Cortex of kidney (tissue), 1 donor: ENCODE measurements at places on chromosomes 5 and 9.

GRCh38 chr9:71036501-71036900 is 84.9 kb downstream of the TRPM3 start:
- DNase-seq, result no peak

GRCh38 chr5:155299386-155300005 is 285.9 kb downstream of the KIF4B start:
- DNase-seq, result no peak

- DNase-seq, result no peak
Measured at GRCh38 chr5:96014395-96014794, 52.7 kb upstream of the ELL2 start.

DNA sequence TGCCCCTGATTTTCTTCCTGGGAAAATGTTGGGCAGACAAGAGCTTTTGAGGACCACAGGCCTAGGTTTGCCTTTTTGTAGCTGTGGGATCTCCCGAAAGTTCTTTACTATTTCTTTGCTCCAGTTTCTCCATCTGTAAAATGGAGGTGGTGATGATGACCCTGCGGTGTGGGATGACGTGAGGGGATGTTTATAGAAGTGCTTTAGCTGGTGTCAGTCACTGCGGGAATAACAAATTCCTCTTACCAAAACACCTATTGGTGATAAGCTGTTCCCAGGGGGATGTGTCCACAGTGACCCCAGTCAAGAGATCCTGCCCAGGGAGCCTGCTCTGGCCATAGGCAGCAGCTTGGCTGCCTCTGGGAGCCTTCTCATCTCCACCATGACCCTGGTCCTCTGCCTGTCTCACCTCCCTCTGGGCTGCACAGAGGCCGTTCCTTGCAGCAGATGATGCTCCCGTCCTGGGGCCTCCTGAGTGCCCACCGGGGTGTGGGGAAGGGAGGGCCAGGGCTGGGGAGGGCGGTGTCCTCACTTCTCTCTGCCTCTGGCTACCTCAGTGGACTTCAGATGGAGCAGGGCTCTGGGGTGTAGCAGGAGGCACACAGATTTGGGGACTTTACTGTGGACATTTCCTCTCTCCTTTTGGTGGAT is 77.2 kb downstream of the COL15A1 start:
- no peak for DNase-seq

DNA sequence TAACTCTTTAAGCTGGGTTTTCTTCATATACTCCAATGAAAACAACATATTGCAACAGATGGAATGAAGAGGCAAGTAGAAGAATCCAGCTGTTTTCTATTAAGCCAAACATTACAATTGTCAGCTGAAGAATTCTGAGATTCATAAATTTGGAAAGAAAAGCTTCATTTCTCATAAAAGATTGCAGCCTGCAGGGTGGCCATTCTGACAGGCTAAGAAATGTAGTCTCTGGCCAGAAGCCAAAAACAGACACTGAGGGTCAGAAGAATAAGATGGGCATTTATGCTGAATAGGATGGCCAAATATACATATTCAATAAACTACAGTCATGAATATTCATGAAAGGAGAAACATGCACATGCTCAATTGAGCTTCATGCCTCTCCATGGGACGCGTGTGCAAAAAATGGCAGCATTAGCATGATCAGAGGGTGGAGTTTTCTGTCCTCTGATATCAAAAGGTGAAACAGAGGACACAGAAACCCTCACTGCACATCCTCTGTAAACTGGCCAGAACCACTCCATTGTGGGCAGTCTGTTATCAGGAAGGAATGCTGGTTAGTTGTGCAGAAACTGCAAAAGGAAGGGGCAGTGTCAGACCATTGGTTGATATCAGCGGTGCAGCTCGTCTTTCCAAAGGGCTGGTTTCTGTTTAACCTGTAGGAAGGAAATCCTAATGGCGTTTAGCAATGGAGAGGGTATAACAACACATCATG is 50.2 kb downstream of the FXN start:
- no peak for DNase-seq

DNA sequence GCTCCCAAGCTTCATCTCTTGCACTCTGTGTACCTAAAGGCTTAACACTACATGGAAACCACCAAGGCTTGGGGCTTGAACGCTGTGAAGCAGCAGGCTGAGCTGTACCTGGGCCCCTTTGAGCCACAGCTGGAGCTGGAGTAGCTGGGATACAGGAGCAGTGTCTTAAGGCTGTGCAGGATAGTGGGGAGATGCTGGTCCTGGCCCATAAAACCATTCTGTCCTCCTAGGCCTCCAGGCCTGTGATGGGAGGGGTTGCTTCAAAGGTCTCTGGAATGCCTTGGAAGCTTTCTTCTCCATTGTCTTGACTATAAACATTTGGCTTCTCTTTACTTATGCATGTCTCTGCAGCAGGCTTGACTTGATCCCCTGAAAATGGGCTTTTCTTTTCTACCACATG is 42.3 kb upstream of the DAPK1 start:
- no peak for DNase-seq

- no peak for DNase-seq
Measured at GRCh38 chr5:9545136-9545991, 511 bp downstream of the SEMA5A start.

DNA sequence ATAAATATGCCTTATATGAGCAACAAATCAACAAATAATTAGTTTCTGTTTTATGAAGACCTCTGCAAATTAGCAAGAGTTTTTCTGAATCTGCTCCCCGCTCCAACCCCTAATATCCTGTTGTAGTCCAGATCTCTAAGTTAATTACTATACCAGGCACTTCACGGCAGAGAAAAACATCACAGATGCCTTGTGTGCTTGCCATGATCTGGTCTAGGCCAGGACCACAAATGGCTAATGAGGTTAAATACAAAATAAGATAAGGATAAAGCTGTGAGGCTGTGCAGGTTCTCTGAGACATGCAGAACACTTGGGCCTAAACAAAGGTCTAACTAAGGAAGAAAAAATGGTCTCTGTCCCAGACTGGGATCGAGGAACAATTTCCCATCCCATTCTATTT is 150.8 kb downstream of the SLIT3 start:
- no peak for DNase-seq

GRCh38 chr5:100668511-100668910 is 133.3 kb downstream of the FAM174A start:
- DNase-seq, result no peak

DNA sequence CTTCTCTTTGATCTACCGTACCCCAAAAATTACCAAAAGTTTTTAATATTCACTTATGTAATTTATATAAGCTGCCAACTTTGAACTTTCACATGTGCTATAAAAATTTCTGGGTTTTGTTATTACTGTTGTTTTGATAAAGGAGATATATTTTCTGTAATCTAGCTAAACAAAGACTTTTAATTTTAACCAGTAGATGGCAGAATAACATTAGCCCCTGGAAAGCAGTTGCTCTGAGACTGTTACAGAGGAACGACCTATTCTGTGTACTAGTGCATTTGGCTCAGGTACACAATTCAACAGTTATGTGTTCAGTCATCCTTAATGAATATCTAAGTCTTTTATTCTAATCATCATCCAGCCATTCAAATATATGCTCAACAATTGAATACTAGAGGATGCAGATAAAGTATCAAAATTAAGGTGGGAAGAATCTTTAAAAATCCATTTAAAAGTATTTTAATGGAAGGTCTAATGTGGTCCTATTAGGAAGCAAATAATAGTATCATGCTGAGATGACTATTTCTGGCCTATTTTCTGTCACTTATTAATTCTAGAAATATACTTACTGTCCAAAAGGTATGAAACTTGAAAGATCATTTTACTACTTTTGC is 8.6 kb downstream of the KLHL9 start:
- DNase-seq, result no peak

DNA sequence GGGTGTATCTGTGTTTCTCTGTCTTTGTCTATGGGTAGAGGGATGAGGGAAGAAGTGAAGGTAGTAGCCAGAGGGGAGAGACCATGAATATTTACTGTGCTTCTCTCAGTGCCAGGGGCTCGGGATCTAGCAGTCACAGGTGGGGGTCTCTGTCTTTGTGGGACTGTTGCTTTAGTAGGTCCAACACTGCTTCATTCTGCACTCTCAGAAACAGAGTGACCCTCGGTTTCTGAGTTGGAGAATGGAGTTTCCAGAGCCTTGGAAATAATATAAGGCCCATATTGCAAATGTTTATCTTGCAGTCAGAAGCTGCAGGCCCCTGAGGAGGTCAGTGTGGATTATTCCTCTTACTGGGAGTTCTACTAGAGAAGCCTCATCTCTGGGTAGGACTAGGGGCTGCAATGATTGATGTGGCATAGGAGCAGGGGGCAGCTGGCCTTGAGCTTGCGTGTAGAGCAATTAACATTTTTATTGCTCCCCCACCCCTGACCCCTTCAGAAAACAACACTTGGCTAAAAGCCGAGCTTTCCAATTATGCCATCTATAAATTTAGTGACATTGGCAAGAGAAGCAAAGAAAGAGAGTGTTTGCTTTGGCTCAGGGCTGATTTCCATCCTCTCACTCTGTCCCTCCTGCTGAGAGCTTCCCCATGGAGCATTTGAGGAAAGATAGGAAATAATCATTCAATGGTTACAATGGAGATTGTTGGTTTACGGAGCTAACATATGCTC is 55.0 kb upstream of the TRPC7 start:
- DNase-seq, result no peak

GRCh38 chr9:92947268-92948037 is at the start of gene FGD3:
TSS of gene FGD3 (plus strand) at chr9:92947523. CDS start at chr9:92976257, 28,734 bp downstream.
- no peak for DNase-seq

DNA sequence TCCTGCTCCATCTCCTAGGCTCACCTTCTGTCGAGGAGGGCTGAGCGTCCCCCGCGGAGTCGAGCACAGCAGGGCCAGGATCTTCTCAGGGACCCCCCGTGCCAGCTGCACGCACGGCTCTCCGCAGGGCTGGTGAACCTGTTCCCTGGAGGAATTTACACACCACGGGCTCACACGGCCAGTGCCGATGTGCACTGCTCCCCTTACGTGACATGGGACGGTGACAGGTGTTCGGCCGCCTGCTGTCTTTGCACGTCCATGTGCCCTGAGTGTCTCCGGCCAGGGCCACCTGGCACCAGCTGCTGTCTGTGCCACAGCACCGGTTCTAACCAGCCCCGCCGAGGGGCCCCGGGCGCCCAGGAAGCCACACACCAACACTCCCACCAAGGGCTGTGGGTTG is 8.7 kb upstream of the AGPAT2 start:
- DNase-seq, result no peak

DNA sequence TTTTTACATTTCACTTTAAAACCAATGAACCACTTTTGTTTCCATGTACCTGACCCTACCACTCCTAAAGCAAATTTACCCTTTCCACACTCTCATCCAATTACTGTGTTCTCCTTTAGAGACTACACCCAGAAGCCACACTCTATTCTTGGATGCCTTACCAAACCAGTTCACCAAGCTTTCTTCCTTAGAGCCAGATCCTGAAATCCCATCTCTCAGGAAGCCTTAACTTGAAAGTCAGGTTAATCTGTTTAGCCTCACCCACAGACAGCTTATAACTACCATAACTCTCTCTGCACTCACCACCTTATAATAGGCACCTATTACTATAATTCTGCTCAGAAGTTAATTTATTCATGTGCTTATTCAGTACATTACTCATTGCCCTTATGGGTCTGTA is 4.3 kb downstream of the CSNK1A1 start:
- DNase-seq, result no peak

- no peak for DNase-seq
Measured at GRCh38 chr9:37187292-37187691, 66.9 kb downstream of the ZCCHC7 start.

- DNase-seq, result no peak
Measured at GRCh38 chr5:124310453-124310852, 436.0 kb downstream of the ZNF608 start.

GRCh38 chr9:206481-206880 is 8.2 kb upstream of the DOCK8 start:
- no peak for DNase-seq

DNA sequence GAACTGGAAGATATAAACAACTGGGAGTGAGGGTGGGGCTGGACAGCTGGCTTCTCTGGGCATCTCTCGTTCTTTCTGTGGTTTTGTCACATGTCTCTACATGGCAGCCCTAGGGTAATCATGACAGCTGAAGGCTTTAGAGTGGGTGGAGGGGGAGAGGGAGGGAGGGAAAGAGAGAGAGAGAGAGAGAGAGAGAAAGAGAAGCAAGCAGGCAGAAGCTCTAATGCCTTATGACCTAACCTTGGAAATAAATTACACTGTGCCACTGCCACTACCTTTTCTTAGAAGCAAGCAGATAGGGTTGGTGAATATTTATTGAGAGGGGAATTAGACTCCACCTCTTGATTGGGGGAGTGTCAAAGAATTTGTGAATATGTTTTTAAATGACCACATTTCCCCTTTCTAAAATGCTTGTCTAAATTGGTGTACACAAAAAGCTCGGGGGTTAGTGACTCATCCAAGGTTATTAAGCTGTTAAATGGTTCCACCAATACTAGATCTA is 2.6 kb upstream of the DAPK1 start:
- DNase-seq, result no peak

- DNase-seq, result no peak
Measured at GRCh38 chr9:131404987-131405386, 11.1 kb downstream of the PRRC2B start.

GRCh38 chr5:68214482-68215207 is 911 bp upstream of the PIK3R1 start:
- DNase-seq, result no peak

GRCh38 chr9:70988551-70988950 is 132.9 kb downstream of the TRPM3 start:
- DNase-seq, result no peak

DNA sequence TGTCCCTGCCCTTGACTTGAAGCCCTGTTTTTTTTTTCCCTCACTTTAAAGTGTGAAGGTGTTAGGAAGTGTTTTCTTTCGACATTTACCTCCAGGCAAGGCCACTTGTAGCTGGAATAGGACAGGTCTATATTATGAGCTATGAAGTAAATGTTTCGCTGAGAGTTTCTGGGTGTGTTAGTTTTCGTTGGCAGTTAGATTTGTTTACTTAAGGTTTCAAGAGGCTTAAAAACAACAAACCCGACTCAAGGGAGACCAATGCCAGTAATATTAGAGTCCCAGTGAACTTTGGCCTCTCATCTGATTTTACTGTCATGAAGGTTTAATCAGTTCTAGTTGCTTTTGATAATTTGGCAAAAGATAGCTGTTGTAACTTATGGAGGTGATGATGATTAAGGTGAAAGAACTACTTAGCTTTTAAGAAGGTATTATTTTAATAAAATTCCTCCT is 25.2 kb downstream of the OCLN start:
- no peak for DNase-seq

GRCh38 chr9:90086101-90086511 is 481.3 kb downstream of the GADD45G start:
- DNase-seq, result no peak

DNA sequence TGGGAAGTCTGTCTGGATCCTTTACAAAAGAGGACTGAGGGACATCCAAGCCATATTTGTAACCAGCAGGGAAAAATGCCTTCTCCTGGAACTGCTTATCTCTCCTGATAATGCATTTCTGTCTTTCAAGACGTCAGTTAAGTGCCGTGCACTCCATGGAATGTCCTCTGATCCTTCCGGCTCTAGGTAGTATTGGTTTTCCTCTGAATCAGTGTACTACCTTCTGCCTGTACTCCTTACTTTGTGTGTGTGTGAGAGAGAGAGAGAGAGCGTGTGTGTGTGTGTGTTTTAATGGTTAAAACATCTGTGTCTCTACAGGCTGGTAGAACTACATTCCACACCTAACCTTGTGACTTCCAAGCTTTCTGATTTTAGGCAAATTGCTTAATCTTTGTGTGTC is 89.9 kb downstream of the PIP5K1B start:
- no peak for DNase-seq
